ENCODE measurements at places on chromosomes 7 and 10.

DNA sequence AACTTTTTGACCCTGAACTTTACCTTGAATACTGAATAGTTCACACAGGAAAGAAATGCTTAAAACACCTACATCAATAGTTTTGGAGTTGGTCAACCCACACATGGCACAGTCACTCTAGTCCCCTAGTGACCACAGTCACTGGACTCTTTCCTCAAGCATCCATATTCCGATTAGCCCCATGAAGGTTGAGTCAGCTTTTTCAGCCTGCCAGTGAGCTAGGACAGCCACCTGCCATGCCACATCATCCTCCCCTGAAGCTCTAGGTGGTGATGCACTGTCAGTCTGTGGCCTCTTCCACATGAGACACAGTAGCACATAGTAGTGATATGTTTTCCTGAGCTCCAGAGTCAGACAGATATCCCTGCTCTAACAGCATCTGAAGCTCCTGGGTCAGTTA is 537.2 kb downstream of the XPNPEP1 start:
- DNase-seq, result no peak

DNA sequence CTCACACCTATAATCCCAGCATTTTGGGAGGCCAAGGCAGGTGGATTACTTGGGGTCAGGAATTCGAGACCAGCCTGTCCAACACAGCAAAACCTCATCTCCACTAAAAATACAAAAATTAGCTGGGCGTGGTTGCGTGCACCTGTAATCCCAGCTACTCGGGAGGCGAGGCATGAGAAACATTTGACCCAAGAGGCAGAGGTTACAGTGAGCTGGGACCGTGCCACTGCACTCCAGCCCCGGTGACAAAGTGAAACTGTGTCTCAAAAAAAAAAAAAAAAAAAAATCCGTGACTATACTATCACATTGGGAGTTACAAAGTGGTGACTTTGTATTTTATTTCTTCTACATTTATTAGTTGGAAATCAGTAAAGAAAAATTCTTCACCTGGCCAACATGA is 101.2 kb downstream of the EPC1 start:
- no peak for DNase-seq

GRCh38 chr7:2734751-2735571 is 47.0 kb downstream of the AMZ1 start:
- DNase-seq, result no peak

- no peak for DNase-seq
Measured at GRCh38 chr7:92276460-92276864, 30.7 kb downstream of the ANKIB1 start.

Data from fibroblast of skin of right biceps (primary cell).